Smooth muscle cell of trachea (primary cell): ENCODE measurements at places on chromosomes 7 and 10. TPM values are rescaled to one million over a fixed set of nuclear protein-coding genes. Genes with fewer than 3 reads are reported as not detected.

Gene SPAM1
- not detected in 2 replicates for total RNA-seq

Gene FOXP2
- 10.9 and 11.9 TPM in 2 replicates for total RNA-seq

Gene GIMAP5
- total RNA-seq = not detected in 2 replicates

Gene CTNNA3
- under 0.01 TPM in 1 of 2 replicates, not detected in the other for total RNA-seq

Gene LIPN
- total RNA-seq = not detected in 2 replicates
